ENCODE measurements at places on chromosomes 1 and 21.

DNA sequence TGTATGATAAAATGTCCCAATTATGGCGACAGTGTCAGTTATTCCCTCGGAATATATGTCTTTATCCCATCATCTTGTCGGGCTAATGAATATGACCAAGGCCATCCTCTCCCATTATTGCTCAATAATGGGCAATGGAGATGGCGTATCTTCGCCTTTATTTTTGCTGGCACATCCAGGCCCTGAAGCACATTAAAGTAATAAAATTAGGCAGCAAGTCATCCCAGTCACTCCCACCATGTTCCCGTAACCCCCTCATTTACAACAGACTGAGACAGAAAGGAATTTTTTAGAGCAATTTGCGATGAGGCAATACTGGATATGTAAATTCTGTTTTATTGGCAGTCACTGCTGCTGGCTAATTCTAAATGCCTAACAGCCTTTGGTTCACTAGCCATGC, 35.3 kb downstream of the CLIC6 start:
- DNase-seq, result no peak

GRCh38 chr1:194133152-194133551, 946.7 kb upstream of the B3GALT2 start:
- no peak for DNase-seq

DNA sequence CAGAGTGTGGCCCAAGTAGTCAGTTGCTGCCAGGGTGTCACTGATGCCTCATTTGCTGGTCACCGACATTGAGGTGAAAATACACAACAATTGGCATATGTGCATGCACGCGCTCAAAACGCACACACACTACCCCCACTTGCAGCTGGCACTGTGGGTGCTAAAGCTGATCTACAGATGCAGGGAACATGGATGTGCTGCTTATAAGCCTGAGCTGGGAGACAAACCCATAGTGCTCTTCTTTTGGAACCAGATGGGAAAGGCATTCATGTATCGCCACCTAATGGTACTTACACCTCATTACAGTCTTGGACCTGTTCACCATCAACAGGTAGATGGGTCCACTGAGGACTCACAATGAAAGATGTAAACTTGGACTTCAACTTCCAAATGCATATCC, 70.3 kb upstream of the CAMK1G start:
- no peak for DNase-seq

GRCh38 chr21:34874684-34875513, 174.2 kb downstream of the RUNX1 start:
- no peak for DNase-seq

- DNase-seq, result peak; percentile 75
Measured at GRCh38 chr1:48405400-48405799, 66.6 kb downstream of the SPATA6 start.

GRCh38 chr1:111738436-111739193, 580 bp downstream of the INKA2 start:
- peak; percentile 21 for DNase-seq

DNA sequence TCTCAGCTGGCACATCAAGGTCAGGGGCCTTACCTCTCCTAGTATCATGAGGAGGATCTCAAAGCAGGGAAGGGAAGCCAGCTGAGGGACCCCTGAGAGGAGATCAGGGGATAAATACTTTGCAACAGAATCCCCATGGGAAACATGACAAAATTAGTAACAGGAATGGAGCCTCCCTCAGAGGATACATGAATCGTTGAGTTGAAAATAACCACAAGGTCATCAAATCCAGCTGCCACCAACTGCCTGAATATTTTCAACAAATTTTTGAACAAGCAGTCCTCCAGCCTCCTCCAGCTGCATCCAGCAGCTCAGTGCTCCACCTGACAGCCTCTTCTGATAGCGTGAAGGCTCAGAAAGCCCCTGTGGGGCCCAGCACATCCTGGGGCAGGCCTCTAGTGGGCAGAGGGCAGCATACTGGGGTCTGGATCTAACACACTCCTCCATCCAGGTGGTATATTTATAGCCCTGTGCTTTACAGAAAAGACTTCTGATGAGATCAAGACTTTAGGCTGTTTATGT, 404.3 kb downstream of the NTNG1 start:
- no peak for DNase-seq

- DNase-seq, result peak; percentile 91
Measured at GRCh38 chr1:148263128-148263905, 111.2 kb upstream of the NBPF11 start.

DNA sequence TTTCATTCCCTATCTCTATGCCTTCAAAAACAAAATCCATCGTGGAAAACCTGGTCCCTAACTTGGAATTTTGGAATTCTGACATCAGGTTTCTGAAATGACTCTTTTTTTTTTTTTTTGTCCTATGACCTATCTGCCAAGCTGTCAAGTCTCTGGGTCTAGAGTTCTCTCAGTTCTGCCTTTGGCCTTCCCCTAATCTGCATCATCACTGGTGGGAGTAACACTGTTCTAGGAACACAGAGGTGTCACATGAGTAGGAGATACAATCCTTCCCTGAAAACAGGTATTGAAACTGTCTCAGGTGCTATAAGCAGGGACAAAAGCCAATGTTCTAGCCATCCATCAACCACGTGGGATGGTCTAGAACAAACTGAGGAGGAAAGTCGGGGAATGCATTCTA, 142.0 kb upstream of the ATP1B1 start:
- DNase-seq, result no peak

GRCh38 chr1:173444757-173445156, 32.4 kb upstream of the PRDX6 start:
- no peak for DNase-seq

DNA sequence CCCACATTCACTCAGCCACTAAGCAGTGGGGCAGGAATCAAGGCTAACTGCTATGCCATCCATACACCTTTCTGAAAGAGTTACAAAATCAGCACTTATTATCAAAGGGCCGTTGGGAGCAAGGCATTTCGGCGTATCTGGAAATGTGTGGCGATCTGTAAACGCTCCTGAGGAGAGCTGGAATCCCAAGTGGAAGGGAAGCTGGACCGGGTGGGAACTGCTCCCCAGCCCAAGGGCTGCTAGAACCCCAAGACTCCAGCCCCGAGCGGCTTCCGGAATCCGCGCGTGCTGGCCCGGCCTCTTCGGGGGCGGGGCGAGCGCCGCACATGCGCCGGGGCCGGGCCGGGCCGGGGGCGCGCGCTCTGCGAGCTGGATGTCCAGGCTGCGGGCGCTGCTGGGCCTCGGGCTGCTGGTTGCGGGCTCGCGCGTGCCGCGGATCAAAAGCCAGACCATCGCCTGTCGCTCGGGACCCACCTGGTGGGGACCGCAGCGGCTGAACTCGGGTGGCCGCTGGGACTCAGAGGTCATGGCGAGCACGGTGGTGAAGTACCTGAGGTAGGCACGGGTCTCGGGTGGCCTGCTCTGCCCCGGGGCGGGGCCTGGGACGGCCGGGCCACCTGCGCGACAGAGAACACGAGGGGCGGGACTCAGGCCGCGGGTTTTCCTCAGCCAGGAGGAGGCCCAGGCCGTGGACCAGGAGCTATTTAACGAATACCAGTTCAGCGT, at the start of gene NAXE:
Gene NAXE, plus strand, starts transcription at position 345 of the 726 bp plus-strand sequence. Its CDS starts 29 bp downstream, at position 374.
- DNase-seq, result no peak

DNA sequence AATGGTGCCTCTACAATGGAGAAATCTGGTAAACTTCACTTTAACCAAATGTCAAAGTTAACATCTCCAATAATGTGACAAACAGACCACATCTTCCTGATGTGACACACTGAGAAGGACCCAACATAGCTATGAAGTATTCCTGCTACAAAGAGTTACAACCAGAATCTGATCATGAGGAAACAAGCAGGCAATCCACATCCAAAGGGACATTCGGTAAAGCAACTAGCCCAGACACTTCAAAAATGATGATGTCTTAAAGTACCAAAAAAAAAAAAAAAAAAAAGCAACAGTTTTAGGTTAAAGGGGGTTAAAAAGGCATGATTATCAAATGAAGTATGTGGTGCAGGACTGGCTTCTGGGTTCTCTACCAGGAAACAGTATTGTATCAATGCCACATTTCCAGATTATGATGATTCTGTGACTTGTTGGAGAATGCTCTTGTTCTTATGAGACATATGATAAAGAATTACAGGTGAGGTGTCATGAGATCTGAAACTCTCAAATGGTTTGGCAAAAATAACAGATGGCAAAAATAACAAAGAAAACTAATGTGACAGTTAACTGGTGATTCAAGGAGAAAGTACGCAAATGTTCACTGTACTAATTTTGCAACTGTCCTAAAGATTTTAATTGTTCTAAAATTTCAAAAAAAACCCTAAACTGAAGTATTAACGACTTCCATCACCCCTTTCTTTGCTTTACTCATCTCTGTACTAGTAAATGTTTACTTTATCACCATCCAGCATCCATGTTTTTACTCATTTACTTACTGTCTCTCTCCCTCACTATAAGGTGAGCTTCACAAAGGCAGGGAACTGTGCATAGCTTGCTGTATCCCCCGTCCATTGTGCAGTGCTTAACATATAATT, 2.8 kb downstream of the CD58 start:
- DNase-seq, result no peak

- DNase-seq, result no peak
Measured at GRCh38 chr1:36175137-36176095, 19.5 kb downstream of the MAP7D1 start.

DNA sequence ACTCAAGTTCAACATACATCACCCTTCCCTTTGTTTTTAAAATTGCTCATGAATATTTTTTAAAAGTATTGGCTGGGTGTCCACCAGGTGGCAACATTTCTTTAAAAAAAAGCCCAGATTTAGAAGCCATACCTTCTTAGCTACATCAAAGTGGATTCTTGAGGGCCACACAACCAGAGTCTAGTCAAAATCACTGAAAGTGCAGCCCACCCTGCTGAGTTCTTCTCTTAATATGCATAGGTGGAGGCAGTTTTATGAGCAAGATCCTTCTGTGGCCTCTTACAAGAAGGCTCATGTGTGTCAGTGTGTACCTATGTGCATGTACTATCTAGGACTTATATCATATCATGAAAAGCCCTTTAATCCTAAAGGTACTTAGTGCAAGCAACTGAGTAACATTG, 16.9 kb upstream of the GNG12 start:
- DNase-seq, result no peak

- DNase-seq, result no peak
Measured at GRCh38 chr1:156862997-156863599, 2.4 kb downstream of the NTRK1 start.

DNA sequence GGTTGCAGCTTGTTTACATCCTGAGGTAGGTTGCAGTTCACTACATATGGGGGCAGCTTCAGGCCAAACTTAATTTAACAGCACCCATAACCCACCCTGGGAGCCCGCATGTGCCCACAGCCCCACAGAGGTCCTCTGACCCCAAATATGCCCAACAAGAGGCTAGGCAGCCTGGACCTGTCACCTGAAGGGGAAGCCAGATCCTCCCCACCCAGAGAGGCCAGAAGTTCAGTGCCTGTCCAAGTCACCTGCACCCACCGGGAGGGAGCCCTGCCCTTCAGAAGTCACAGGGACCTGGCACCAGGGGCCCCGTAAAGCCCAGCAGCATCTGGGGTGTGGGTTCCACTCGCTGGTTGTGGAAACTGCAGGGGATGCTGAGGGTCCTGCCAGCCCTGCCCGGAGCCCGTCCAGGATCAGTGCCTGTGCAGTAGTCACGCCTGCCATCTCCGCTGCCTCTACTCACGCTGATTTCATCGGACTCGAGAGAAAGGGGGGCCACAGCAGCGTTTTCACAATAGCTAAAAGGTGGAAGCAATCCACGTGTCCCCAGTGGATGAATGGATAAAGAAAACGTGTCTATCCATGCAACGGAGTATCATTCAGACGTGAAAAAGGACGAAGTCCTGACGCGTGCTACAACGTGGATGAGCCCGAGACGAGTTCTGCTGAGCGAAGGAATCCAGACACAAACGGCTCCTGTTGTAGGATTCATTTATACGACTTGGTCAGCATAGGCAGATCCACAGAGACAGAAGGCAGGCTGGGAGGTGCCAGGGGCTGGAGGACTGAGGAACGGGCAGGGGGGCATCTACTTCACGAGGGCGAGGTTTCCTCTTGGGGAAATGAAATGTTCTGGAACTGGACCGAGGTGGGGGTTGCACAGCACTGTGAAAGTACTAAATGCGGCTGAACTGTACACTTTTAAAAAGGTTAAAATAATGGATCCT, 33.9 kb upstream of the COL6A2 start:
- DNase-seq, result no peak

GRCh38 chr1:9452516-9453140, 86.6 kb upstream of the SLC25A33 start:
- DNase-seq, result no peak

GRCh38 chr1:46606255-46606965, 2.3 kb upstream of the MKNK1 start:
- DNase-seq, result no peak

- no peak for DNase-seq
Measured at GRCh38 chr1:152981146-152981871, 2.6 kb upstream of the SPRR1A start.

- no peak for DNase-seq
Measured at GRCh38 chr1:93715529-93716126, 34.0 kb upstream of the BCAR3 start.

DNA sequence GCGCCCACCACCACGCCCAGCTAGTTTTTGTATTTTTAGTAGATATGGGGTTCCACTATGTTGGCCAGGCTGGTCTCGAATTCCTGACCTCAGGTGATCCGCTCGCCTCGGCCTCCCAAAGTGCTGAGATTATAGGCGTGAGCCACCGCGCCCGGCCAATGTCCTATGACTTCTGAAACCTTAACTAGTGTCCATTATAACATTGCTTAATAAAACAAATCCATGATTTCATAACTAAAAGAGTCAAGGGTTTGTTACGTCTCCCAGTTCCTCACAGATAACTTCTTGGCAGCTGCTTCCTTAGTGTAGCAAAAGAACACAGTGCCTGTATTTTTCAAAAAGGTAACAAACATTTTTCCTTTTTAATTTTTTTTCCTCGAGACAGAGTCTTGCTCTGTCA, 53.6 kb downstream of the FBXO42 start:
- DNase-seq, result no peak

GRCh38 chr21:19608101-19608621, 1204.6 kb upstream of the TMPRSS15 start:
- no peak for DNase-seq

GRCh38 chr1:226402739-226403165, 5.1 kb downstream of the PARP1 start:
- no peak for DNase-seq

Data from LNCaP clone FGC (cell line).